SW 1271 (cell line): ENCODE measurements at places on chromosomes 3 and 15.

DNA sequence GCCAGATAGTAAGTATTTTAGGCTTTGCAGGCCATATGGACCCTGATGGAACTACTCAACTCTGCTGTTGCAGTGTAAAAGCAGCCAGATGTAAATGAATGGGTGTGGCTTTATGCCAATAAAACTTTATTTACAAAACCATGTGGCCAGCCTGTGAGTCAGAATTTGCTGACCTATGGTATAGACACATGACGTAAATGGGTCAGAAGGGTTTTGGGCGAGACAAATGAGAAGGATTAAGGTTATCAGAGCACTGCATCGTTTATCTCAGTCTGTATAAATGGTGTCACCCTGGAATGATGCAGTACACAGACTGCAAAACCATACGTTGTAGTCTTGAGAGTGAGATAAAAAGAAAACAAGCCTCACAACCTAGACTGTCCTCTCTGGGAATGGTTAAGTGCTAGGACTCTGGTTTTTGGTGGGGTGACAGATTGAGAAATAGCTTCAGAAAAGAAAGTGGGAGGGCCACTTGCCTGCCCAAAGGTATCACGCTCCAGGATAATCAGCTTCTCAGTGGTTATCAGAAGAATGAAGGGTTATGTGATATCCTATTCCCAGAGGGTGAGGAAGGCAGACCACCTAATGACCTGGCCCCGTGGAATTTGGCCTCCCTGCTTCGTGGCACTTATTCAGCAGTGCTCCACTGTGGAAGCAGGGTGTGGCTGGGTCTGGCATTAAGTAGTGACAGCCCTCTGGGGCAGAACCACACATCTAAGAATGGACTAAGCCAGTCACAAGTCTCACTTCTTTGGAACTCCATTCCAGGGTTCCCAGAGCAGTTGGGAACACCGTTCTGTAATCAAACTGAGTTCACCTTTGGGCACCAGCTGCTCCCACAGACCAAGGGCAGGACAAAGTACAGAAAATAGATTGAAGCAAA lies 46.1 kb downstream of the ABHD5 start:
- DNase-seq, result no peak

GRCh38 chr3:63607716-63608115 lies 44.8 kb upstream of the SNTN start:
- DNase-seq, result no peak

- no peak for DNase-seq
Measured at GRCh38 chr15:92393071-92393979, at the start of gene ST8SIA2. ST8SIA2 (plus strand) TSS chr15:92393881; CDS start chr15:92394065, 184 bp downstream.

GRCh38 chr3:37094636-37095035 lies 79.7 kb downstream of the LRRFIP2 start:
- no peak for DNase-seq

GRCh38 chr3:31546162-31546561 lies 13.4 kb downstream of the STT3B start:
- DNase-seq, result no peak
